D721Med (cell line): ENCODE measurements at places on chromosomes 16 and 17.

DNA sequence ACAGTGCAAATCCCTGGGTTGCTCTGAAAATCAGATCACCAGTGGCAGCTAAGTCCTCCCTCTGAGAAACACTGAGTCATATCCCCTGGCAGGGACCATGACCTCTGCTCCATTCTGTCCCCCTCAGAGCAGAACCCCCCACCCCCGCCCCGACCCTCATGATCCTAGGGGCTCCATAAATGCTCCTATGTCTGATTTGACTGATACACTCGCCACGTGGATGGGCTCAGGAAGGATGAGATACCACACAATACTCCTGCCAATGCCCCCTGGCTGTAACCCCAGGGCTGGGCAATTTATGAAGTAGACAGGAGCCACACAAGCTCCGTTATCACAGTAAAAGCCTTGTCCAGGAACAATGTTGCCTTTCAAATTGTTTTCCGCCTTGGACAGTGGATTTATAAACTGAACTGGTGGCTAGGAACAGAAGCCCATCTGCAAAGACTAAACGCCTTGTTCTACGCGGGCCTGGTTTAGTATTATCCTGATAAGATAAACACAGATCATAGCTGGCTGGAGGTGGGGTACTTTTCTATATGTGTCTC is 394.8 kb downstream of the SLC39A11 start:
- DNase-seq: no peak

DNA sequence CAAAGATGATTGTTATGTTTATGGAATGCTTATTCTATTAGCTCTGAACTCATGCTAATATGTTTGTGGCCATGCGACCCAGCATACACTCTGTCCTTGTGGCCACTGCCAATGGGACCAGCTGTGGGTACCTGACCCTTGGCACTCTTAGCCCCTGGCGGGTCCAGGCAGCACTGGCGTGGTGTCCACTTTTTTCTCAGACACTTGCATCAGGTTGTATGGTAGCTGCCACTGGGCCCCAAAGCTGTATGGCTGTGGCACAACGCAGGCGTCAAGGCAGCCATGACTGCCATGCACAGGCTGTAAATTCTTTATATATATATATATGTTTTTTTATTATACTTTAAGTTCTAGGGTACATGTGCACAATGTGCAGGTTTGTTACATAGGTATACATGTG is 12.2 kb upstream of the WNT9B start:
- DNase-seq: no peak

GRCh38 chr16:87963400-87963799 is 12.2 kb downstream of the BANP start:
- no peak for DNase-seq

GRCh38 chr17:43880420-43880991 is 26.8 kb downstream of the MPP2 start:
- DNase-seq: peak; percentile 77

GRCh38 chr17:31452561-31453110 is 61.2 kb downstream of the RAB11FIP4 start:
- no peak for DNase-seq

- DNase-seq: no peak
Observed at GRCh38 chr17:8556074-8556473, 74.5 kb downstream of the MYH10 start.

DNA sequence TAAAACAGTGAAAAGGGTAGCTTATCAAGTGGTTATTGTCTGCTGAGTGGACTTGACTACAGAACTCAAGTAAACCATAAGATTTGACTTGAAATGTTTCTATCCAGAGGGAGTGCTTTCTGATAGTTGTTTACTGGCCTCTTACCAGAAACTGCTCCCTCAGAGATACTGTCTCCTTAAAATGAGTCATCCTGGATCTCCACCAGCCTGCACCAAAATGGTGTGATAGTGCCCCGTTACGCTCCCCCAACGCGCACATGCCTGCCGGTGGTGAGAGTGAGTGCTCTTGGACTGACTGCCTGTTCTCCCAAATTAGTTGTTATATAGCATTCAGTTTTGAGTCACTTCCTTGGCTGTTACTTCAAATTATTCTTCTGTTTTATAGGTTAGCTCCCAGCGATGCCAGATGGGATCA is 22.9 kb downstream of the PRCD start:
- DNase-seq: no peak

- DNase-seq: peak; percentile 80
Observed at GRCh38 chr16:30958175-30959079, 873 bp downstream of the SETD1A start.

GRCh38 chr16:73546341-73546845 is 498.5 kb upstream of the ZFHX3 start:
- DNase-seq: no peak
